ENCODE measurements at places on chromosomes 1 and 21. TPM values are rescaled to one million over a fixed set of nuclear protein-coding genes. Genes with fewer than 3 reads are reported as not detected.

- no peak for ATAC-seq
Measured at GRCh38 chr1:210328032-210328745, 513 bp upstream of the HHAT start.

- no peak for ATAC-seq
Measured at GRCh38 chr1:56331892-56332567, 247.3 kb downstream of the PLPP3 start.

DNA sequence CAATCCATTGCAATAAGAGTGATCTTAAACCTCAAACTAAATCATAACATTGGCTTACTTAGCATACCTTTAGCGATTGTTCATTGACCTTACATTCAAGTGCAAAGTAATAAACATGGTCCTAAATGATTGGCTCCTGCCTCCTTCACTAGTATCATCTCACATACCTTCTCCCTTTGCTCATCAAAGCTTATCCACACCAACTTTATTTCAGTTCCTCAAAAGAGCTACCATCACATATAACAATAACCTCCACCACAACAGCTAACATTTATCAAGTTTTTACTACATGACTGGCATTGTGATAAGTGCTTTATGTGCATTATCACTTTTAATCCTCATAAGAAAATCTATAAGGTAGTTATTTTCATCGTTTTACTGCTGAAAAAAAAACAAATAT, 198.8 kb downstream of the COL24A1 start:
- ATAC-seq = no peak

DNA sequence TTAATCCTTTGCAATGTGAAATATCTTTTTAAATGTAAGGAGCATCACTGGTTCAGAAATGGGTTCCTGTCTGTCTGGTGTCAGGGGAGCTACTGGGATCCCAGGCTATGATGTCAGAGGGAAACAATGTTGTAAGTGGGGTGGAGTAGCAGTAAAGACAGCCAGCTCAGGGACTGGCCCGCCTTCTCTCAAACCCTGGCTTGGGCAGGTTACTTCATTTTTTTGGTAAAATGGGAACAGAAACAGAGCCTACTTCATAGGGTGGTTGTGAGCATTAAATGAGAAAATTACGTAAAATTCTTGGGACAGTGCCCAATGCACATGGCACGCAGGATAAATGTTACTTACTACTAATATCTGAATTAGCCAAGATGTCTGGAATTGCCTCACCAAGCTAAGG, 30.7 kb upstream of the IL20 start:
- no peak for ATAC-seq

DNA sequence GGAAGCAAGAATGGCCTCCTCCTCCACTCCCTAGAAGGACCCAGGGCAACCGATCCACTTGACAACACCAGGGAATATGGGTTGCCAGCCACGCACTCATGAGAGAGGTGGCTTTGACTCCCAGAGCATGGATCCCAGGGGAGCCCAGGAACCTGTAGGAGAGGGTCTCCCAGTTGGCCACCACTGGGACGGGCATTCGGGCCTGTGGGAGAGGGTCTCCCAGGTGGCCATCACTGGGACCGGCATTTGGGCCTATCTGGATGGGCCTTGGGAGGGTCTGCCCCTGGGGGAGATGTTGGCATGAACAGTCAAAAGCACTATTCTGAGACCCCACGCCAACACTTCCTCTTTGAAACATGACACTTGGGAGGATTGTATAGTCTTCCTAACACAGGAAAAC, 565 bp downstream of the TFF1 start:
- no peak for ATAC-seq

DNA sequence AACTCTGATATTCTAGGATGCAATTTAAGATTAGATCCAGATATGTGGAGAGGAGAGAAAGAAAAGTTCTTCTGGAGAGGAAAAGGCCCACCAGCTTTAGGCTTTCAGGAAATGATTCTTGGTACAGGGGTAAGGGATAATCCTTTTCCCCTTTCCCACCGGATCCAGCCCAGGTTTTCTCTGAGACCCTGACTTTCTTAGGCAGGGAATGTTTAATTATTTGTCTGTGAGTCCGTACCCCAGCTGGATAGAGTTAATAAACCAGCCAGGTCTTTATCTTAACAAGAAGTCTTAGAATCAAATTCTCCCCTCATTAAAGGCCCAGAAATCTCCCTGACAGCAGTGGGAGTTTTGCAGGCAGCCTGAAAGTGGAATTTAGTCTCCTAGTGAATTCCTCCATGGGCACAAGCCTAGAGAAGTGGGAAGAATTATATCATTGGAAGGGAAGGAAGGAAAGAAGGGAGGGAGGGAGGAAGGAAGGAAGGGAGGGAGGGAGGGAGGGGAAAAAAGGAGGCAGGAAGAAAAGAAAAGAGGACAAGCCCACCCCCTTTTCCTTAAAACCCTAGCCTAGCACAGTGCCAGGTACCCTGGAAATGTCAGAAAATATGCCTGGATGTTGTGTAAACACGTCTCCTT, 189.0 kb downstream of the PLPP3 start:
- no peak for ATAC-seq

RBP7 gene
- total RNA-seq = not detected

AIRE gene
- not detected for total RNA-seq

GPR153 gene
- 0.39 TPM for total RNA-seq

- ATAC-seq = no peak
Measured at GRCh38 chr1:13808729-13809131, 108.7 kb downstream of the PRDM2 start.

PROK1 gene
- total RNA-seq = not detected
